ENCODE measurements at places on chromosomes 1 and 21.
A peak's percentile ranks its signal among the peaks of the same experiment; 100 is the strongest.

GRCh38 chr1:1906185-1907097, 8.6 kb upstream of the CALML6 start:
- peak; percentile 95 for DNase-seq

DNA sequence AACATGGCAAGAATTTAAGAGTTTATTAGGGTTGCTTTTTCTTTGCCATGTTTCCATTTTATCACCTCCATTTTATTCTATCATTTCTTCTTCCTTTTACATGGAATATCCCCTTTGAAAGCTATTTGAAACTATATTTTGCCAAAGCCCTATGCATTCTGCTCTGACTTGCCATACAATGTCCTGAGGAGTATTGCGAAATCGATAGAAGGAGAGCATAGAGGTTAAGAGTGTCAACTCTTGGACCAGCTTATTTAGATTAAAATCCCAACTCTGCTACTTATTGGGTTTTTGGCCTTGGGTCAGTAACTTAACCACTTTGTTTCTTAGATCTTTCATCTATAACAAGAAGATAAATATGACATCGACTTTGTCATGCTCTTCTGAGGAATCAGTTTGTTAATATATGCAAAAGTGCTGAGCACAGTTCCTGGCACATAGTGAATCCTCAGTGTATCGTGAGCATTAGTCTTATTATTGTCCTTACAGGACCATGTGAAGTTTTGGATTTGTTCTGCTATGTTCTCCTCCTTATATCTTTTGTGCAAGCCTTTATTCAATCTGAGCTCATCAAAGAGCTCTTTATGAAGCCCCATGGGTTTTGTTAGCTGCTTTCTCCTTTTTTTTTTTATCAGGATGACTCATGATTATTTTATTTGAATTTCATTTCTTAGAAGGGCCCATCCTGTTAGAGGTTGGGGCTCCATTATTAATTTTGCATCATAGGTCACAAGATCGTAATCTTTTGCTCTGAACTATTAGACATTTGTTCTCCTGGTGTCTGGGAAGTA, 17.6 kb downstream of the ACKR1 start:
- DNase-seq: no peak

- peak; percentile 29 for DNase-seq
Measured at GRCh38 chr1:7400566-7400965, 370.5 kb upstream of the VAMP3 start.

GRCh38 chr21:15010645-15011044, 54.2 kb downstream of the NRIP1 start:
- DNase-seq: no peak

DNA sequence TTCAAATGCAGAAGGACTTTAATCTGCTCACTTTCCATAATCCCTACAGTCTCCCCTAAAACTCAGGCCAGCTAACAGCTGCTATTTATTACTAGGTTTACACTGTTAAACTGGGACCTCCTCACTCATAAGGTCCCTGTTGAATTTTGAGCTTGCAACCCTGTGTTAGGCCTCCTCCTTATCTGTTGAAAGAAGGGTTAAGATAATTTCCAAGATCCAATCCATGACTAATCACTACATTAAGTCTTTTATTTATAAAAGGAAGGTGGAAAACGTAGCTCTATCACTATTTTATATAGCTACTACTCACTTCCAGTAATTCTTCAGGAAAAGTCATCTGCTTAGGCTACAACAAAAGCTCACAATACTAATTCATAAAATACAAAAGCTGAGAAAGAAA, 79.5 kb downstream of the EVI5 start:
- DNase-seq: no peak

DNA sequence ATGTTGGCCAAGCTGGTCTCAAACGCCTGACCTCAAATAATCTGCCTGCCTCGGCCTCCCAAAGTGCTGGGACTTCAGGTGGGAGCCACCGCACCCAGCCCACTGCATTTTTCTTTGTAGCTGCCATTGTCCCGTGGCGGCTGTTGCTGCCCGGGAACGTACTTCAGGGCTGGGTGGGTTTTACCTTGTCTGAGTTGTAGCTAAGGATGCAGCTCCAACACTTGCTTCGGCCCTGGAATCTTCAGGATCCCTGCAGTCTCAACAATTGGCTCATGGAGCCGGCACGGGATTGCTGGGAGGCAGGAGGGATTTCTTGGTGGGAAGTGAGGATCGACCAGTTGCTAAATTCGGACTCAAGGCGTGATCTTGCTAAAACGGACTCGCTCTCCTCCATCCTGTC, 10.7 kb downstream of the TNFRSF8 start:
- DNase-seq: peak; percentile 11

GRCh38 chr1:30462826-30463425, 260.5 kb downstream of the MATN1 start:
- DNase-seq: peak; percentile 29

- DNase-seq: no peak
Measured at GRCh38 chr21:26925122-26925521, 41.8 kb downstream of the ADAMTS5 start.

Measured in spleen (tissue), 13 donors.